ENCODE measurements at places on chromosomes 2 and 18.

GRCh38 chr18:28176698-28176947 is 307 bp downstream of the CDH2 start:
- DNase-seq: no peak

GRCh38 chr2:174011796-174012195 is 46.6 kb upstream of the SP3 start:
- DNase-seq: no peak

DNA sequence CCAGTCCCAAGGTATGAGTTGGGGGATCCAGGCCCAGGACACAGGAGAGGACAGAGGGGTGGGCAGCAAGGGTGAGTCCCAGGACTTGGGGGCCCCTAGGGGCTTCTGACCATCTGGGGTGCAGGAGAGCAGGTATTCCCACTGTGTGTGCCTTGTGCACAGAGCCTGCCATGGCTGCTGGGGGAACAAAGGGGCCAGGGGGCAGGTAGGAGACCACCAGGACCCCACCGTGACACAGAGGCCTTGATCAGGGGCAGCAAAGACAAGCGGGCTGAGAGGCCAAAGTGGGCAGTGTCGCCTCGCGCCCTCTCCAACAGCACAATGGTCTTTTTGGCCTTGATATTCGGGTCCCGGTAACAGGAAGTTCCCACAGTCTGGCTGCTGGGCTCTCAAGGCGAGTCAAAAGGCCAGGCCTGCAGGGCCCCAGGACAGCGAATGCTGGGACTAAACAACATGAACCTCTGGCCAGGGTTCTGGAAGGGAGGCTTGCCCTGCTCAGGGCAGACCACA is 12.3 kb upstream of the GPR17 start:
- no peak for DNase-seq

GRCh38 chr18:38421021-38421420 is 855.4 kb upstream of the CELF4 start:
- DNase-seq: no peak

DNA sequence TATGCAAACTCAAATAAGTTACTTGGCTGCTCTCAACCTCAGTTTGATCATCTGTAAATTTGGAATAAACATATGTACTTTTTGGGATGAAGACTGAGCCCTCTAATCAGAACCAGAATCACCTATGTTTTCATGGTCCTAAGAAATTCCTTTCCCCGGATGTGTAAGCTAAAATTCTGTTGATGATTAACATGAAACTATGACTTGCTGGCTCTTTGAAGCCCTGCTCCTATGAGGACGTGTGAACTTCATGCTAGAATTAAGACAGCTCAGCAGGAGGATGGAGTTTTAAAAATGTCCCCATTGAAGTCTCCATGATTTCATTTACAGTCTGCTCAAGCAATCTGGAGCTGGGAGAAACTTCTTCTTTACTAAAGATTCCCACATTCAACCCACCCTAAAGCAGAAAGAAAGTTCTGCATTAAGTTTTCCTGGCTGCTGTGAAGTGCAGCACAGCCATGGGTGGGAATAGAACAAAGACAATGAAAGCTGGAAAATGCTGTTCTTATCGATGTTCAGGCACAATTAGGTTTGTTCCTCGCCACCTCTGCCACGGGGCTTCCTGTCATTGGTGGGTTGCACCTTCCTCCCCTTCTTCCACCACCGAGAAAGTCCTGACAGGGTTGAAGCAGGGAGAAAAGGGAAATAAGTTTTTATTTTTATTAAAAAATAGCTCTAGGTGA is 50.9 kb downstream of the ADCYAP1 start:
- DNase-seq: no peak

DNA sequence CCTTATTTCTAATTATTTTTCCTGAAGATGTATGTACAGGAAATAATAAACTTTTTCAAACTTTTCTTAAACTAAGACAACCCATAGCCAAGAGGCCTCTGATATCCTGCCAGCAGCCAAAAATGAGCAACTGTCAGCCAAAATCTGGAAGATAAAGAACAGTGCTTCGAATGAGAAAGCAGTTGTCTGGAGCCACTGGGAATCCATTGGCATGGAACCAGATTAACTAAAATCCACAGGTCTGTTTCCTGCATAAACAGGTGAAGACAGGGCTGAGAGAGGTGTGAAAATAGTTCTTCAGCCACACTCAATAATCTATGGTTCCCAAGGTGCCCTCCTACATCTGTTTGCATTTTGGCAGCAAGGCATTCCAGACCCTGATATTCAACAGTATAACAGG is 1076.7 kb upstream of the PIK3C3 start:
- no peak for DNase-seq

Measured in esophagus squamous epithelium (tissue), 5 donors.